ENCODE measurements at places on chromosomes 6 and 20.

DNA sequence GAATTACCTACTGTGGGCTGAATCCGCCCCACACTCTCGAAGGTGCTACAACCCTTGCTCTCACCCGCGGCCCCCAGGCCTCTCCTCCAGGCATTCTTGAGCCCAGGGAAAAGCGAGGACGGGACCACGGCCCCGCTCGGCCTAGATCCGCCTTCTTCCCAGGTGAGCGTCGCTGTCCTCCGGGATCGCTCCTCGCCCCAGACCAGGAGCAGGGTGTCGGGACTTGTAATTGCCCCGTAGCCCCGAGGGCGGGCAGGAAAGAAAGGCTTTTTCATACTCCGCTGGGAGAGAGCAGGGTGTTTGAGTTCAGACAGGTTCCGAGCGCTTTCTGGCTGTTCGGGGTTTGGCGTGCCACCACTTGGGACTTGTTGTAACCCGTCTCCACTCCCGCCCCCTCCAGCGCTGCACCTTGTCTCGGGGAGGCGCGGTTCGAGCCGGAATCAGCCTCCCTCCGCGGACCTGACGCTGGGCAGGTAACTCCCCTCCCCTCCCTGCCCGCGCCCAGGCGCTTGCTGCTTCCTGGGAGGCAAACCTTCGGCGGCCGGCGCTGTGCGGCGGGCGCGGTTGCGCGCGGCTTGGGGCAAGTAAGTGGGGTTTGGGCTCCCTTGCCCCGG, at the start of gene FAM83B:
TSS of gene FAM83B (plus strand) at position 529 of the 614 bp plus-strand sequence. CDS start 23,476 bp downstream, outside the sequence.
- no peak for DNase-seq

- DNase-seq, result no peak
These were observed 649.2 kb downstream of the MMUT start for GRCh38 chr6:48813836-48814235.

- no peak for DNase-seq
These were observed 135.5 kb downstream of the PAX1 start for GRCh38 chr20:21840991-21841390.

DNA sequence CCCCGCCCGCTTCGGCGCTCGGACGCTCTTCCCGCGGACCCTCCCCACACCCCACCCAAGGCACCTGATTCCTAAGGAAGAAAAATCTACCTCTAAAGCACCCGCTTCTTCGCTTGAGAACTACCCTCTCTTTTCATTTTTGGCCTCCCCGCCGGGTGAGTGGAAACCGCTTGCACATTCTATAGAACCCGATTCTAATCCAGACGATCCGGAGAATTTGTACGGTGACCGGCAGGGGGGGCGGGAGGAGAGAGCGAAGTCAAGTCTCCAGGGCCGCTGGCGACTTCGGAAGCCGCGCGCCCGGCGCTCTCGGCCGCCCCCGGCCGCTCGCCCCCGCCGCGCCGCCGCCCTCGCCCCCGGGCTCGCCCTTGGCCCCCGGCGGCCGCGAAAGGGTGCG, at the start of gene RBM24:
TSS of gene RBM24 (plus strand) at position 262 of the 397 bp plus-strand sequence. CDS start 221 bp downstream, outside the sequence.
- peak; percentile 26 for DNase-seq

DNA sequence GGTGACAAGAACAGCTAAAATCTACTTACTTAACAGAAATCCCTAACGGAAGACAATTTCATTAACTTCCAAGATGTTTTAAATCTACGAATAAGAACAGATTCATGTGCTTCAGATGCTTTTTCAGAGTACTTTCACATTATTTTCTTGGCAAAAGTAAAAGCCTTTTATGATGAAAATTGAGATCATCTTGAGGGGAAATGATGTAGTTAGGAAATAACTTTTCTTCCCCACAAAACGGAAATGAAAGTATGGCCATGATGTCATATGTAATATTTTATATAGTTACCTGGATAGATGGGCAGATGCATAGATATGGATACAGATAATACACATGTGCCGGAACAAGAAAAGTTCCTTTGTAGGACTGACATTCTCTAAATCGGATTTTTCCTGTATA, 32.8 kb downstream of the SASH1 start:
- DNase-seq, result no peak

DNA sequence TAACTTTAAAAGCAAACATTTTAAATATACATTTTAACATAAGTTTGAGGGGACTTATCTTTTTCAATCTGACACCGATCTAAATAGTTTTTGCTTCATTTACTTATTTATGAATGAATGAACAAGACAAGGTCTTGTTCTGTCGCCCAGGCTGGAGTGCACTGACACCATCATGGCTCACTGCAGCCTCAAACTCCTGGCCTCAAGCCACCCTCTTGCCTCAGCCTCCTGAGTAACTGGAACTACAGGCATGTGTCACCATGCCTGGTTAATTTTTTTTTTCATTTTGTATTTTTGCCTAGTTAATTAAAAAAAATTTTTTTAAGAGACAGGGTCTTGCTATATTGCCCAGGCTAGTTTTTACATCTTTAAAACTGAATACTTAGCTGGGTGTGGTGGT, 25.4 kb downstream of the FBXO9 start:
- no peak for DNase-seq

DNA sequence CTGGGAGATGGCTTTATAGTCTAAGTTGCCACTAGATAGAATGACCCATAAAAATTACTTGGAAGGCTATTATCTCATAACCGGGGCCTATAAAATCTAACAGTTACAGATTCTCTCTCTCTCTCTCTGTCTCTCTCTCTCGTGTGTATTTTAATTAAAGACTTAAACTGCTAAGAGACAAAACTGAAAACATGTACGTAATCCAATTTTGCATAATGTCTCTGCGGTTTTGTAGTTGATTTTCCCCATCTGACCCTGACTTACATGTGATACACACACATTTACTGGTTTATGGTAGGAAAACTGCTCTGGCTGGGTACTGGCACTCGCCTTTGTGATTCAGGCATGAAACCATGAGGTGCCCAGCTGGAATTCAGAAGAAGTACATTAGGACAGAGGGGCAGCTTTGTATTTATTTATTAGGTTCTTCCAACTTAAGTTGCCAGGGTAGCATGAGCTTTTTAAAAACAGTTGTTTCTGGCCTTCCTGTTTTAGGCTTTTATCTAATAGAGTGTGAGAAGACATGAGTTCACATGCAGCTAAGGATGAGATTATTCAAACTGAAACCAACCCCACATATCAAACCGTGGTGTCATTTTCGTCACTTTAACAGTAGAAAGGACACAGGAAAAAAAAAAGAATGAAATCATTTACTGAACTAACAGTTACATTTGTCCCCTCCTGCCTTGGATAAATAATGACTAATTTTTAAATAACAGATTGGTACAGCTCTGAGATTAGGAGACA, 182.5 kb downstream of the GMPR start:
- DNase-seq, result no peak

GRCh38 chr20:399182-399707, 8.9 kb upstream of the RBCK1 start:
- no peak for DNase-seq

GRCh38 chr6:72761761-72762160, 139.9 kb downstream of the KCNQ5 start:
- DNase-seq, result no peak

GRCh38 chr20:45128099-45128498, 3.8 kb upstream of the WFDC12 start:
- DNase-seq, result no peak

DNA sequence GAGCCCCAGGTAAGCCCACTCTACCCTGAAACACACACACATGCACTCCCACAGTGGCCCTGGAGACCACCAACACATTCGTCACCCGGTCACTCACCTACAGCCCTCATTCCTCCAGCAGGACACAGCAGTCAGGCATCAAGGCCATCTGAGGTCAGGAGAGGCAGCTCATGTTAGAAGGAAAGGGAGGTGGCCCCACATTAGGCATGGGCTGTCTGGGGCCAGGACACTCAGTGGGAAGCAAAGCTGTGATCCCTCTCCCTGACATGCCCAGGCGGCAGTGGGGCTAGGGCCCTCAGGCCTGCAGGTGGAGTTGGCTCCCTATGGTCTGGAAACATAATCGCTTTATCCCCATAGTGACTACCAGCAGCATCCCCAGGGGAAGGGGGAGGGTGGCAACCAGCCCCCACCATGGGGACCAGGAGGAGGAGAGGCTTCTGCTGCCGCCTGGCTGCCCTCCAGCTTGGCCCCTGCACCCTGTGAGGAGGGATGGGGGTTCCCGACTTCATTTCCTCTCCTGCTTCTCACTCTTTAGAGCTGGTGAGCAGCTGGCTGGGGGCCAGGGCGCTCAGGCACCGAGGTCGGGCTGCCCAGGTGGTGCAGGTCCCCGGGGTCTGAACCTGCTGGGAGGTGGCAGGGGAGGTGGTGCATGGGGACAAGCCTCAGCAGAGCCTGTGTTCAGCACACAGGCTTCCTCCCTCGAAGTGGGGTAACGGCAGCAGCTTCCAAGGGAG, 76.6 kb upstream of the CST7 start:
- no peak for DNase-seq

DNA sequence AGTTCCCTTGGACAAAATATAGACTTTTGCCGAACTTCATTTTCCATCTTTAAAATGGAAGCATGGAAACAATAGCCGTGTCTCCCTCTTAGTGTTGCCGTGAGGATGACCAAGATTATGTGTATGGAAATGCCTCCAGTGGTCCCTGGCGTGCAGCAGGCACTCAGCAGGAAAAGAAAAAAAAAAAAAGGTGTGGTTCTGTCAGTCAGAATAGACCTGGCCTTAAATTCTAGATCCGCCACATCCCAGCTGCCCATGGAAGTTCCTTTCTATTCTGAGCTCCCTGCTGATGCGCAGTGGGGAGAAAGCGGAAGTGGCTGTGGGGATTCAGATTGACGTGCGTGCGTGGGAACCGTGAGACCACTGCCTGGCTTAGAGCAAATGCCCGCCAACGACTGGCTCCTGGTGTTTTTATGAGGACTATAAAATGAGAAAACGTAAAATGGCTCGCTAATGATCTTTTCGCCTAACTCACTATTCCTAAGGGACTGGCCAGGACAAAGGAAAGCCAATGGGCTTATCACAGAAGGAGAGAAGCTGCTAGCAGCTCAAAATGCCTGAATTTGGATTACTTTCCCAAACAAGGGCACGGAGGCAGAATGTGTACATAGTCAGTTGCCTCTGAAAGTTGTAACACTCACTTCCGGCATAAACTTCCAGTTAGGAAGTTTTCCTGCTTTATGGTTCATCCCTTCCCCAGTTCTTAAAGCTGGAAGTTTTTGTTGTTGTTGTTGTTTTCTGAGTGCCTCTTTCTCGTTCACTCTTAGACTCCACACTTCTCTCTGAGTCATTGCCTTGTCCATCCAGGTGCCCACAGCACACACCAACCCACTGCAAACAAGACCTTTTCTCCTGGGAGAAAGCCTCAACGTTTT, 11.4 kb upstream of the PDE10A start:
- DNase-seq, result no peak

DNA sequence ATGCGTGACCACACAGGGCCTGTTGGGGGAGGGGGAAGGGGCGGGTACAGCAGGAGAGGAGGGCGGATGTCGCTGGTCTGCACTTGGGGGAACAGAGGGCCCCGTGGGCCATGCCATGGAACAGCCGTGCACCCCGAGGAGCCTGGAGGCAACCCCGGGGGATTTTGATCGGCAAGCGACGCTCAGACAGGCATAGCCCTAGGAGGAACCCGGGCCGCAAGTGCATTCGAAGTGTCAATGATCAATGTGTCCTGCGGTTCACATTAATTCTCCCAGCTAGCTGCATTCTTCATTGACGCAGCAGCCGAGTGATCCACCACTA, 772.8 kb upstream of the DEFB115 start:
- DNase-seq, result no peak

DNA sequence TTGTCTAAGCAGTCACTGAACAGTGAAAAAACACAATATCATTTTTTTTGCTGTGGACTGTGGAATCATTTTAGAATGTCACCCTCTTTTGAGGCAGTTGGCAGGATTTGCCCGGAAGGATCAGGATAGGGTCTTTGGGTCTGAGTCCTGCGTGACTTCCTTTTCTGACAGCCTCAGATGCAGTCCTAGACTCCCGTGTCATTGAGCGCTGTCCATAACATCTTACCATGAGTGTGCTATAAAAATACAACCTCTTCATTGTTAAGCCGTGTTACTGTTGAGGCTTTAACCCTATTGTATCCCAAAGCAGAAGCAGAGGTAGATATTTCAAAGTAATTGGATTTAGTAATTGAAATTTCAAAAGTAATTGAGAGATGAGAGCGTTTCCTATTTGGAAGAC, 30.6 kb downstream of the ARID1B start:
- no peak for DNase-seq

DNA sequence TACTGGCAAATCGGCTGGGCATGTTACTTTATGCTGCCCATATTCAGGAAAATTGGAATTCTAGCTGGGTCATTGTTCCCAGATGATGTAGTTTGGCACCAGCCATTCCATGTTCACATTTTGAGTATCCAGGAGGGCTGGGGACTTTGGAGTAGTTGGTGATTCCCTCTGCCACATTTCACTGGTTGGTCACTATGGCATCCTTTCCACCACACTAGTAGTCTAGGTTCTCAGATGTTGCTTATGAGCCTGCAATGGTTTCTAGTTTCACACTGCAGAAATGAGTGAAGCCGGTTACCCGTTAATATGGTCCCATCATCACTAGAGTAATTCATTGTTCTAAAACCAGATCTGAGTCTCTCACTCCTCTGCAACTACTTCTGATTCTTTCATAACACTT, 4.6 kb downstream of the PTPN1 start:
- no peak for DNase-seq

GRCh38 chr6:147855803-147856482, 347.5 kb downstream of the SAMD5 start:
- no peak for DNase-seq

DNA sequence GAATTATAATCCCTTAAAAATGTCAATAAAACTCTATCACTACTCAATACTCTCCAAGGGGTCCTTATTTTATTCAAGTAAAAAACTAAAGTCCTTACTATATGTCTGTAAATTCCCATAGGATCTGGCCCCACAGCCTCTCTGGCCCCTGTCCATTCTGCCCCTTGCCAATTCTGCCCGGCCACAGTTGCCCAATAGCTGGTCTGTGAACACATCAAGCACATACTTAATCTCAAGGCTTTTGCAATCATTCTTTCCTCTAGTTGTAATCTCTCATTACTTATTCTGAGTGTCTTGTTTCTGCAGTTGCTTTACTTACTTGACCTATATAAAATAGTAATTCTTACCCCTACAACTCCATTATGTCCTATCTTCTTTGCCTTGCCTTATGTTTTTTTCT, 22.5 kb upstream of the GFRAL start:
- no peak for DNase-seq

- no peak for DNase-seq
These were observed 117.6 kb downstream of the SULF2 start for GRCh38 chr20:47667531-47668312.

GRCh38 chr6:31441365-31442267, 38.2 kb downstream of the MICA start:
- peak; percentile 76 for DNase-seq

DNA sequence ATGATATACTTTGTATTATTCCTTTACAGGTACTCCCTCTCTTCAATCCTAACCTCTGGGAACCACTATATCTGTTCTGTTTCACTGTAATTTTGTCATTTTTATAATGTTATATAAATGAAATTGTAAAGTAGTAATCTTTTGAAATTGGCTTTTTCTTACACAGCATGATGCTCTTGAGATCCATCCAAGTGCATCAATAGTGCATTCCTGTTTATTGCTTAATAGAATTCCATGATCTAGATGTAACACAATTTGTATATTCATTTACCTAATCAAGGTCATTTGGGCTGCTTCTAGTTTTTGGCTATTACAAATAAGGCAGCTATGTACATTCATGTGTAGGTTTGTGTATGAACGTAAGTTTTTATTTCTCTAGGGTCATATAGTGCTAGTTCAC, 174.6 kb downstream of the KHDC1L start:
- no peak for DNase-seq
